Skin of body (tissue), 3 donors: ENCODE measurements at places on chromosomes 7 and 10.

DNA sequence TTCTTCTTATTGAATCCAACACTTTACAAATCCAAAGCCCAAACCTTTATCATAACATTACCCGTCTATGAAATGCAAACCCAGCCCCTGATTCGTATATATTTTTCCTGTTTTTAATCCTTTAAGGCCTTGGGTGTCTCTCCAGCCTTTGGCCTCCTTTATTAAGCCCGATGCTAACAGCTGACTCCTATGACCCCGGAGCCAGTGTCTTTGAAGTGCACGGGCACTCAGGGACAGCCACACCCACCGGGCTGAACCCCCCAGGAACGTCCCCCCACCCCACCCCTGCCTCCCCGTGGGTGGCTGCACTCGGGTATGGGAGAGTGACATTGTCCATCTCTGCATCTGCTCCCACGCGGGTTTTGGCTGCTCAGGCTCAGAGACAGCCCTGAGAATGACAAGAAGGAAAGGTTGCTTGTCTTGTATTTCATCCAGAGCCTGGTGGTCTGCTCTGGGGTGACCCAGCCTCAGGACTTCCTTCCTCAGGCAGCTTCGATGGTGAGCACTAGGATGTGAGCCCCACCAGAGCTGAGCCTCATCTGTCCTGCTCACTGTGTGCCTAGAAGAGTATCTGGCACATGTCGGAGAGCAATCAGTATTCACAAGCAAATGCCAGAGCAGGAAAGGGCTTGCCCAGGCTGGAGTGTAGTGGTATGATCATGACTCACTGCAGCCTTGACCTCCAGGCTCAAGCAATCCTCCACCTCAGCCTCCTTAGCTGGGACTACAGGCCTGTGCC is 210.4 kb downstream of the SKIDA1 start:
- no peak for DNase-seq

- DNase-seq = no peak
These were observed 271.7 kb upstream of the C7orf33 start for GRCh38 chr7:148318838-148319237.

DNA sequence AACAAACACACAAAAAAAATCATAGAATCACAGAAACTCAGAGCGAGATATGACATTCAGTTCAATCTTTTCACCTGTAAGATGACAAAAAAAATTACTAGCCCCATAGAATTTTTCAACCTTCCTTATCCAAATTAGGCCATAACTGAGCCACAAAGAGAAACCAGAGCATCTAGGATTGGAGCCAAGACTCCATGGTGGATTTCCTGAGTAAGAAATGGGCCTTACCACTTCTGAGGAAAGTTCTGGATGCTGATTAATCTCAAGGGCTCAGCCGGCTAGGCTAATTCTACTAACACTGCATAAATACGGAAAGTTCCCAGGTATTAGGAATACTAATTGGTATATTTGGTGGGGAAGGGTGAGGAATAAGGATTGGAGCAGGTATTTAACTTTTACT is 16.8 kb downstream of the LIPM start:
- no peak for DNase-seq

DNA sequence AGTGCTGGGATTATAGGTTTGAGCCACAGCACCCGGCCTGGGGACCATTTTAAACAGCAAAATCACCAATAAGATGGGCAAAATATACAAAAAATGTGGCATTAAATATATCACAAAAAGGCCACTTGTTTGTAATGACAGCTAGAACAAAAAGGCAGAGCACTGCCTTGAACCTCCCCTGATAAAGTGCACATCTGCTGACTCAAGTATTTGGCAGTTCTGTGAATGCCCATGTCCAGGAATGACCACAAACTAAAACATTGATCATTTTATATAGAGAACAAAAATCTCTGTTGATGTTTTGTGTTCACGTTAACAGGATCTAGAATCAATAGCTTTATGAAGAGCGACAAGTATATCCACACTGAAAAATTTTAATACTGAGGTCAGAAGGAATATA is 21.5 kb downstream of the HERC4 start:
- no peak for DNase-seq

DNA sequence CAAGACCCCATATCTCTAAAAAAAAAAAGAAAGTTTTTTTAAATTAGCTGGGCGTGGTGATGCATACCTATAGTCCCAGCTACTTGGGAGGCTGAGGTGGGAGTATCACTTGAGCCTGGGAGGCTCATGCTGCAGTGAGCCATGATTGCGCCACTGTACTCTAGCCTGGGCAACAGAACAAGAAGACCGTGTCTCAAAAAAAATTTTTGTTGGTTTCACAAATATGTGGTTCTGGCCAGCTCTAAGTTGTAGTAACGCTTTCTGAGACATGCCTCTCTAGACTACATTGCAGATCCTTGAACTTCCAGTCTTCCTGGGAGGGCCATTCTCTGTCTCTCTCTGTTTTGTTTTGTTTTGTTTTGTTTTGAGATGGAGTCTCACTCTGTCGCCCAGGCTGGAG is 24.6 kb upstream of the RHBDD2 start:
- DNase-seq = no peak

DNA sequence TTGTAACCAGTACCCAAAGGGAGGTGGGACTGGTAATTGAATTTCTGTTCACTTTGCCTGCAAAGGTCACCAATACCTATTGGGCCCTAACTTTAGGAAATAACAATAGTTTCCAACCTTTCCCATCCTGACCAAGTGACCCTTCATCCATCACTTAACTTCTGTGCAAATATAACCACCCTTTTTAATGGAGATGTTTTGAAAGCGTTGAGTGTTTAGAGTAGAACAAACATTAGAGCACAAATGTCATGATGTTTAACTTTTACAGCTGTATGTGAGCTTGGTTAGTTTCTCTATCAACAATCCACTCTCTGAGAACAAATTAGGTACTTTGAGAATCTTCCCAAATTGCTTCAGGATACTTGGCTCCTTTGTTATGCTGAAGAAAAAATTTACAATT is 66.4 kb downstream of the MET start:
- DNase-seq = no peak

- peak; percentile 24 for DNase-seq
These were observed 27.7 kb upstream of the VIPR2 start for GRCh38 chr7:159172400-159172799.

DNA sequence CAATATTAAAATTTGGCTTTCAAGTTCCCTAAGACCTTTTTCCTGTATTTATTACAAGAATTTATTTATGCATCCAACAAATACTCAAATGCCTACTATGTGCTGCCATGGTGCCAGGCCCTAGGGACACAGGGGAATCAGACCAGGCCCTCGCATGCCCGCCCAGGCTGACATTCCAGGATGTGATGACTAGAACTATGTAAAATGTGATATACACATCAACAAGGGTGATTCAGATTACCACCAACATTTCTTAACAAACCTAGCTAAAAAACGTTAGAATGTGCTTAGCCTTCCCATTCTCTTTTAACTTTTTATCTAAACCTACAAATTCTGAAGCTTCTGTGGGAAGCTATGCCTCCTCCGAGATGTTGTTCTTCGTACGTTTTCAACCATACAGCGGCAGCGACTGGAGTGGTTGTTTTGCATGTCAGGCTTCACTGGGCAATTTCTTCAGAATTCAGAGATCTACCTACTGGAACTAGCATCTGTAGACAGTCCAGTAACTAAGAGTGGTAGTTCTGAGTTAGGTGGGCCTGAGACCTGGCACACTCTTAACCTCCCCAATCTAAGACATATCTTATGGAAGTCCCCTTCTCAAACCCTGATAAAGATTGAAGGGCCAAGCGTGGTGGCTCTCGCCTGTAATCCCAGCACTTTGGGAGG is 22.1 kb downstream of the GNA12 start:
- no peak for DNase-seq

GRCh38 chr7:132511387-132511786 is 64.9 kb downstream of the PLXNA4 start:
- DNase-seq = no peak

GRCh38 chr10:86261941-86262687 is 104.5 kb downstream of the GRID1 start:
- no peak for DNase-seq

DNA sequence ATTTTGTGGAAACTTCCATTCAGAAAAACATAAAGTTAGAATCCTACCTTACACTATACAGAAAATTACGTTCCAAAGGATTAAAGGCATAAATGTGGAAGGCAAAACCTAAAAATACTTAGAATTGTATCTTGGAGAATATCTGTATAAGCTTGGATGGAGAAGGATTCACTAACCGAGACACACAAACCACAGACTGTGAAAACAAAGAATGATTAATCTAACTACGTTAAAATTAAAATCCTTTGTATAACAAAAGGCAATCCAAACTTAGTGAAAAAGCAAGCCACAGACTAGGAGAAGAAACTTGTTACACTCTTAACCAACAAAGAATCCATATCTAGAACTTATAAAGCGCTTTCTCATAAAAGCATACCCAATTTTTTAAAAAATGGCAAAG is 678.8 kb downstream of the INHBA start:
- no peak for DNase-seq

DNA sequence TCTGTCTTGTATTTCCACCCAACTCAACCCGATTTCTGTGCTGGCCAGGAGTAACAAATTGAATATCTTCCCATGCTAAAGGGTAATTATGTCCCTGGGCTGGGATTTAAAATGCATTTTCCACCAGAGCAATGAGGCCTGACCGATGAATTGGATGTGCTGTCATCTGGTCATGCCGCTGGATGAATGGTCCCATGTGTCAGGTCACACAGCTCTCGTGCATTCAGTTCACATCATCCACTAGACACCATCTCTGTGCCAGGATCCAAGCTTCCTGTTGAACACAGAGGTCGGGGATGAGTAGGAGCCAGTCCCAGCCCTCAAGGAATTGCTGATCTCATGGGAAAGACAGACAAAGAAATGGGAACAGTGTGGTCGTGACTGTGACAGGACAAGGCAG is 200.8 kb downstream of the ADRA2A start:
- no peak for DNase-seq

- DNase-seq = no peak
These were observed 46.5 kb upstream of the ZNF479 start for GRCh38 chr7:57178768-57179139.

DNA sequence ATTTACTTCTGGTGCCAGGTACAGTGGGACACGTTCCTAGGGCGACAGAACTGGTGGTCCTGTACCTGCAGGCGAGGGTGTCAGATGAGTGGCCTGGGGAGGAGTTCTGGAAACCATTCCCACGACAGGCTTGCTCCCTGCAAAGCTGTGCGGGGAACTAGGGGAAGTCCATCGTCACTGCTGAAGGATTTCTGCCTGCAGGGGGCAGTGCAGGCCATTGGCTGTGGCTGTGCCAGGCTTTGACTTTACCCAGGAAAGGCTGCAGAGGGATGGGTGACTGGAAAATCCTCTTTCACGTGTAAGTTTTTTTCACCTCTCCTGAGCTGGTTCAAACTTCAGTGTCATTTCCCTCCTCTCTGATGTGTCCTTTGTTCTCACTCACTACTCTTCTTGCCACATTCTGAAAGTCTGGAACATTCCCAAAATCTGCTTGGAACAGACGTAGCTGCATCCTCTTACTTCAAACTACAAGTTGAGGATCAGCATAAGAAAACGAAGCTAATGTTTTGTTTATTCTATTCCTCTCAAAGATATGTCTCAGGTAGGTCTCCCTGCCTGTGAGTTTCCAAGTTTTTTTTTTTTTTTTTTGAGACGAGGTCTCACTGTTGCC is 126.5 kb downstream of the SH2D4B start:
- peak; percentile 22 for DNase-seq

DNA sequence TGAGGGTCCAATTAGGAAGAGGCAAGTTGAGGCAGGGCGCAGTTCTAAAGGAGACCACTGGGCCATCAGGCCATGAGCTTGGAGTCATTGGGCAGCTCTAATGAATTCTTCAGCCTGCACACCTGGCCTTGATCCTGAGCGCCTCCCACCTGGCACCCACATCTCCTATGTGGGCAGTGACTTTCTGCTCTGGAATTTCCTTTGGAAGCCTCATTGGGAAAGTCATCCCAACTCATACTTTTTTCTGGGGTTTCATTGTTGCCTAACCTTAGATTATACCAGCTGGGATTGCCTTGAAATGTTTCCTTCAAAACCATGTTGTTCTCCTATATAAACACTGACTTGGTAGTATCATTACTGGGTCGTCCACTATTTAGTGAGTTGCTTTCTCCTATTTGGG is 54.1 kb downstream of the PLPP4 start:
- no peak for DNase-seq

- DNase-seq = no peak
These were observed 256.4 kb upstream of the PHYHIPL start for GRCh38 chr10:58919927-58920654.

DNA sequence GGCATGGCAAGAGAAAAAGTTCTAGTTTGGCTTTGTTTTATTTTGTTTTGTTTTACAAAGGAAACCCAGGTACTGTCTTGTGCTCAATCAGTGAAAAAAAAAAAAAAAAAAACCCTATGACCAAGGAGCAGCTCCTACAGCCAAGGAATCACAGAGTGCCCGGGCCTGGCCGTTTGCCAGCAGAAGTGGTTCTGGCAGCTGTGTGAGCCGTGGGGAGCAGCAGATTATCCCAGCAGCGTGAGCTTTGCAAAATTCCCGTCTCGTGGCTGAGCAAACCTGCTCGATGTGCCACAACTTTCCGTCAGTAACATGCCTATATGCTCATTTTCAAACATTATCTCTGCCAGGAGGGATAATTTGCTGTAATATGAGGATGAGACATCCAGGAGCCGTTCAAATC is 293.7 kb downstream of the POU6F2 start:
- DNase-seq = no peak

DNA sequence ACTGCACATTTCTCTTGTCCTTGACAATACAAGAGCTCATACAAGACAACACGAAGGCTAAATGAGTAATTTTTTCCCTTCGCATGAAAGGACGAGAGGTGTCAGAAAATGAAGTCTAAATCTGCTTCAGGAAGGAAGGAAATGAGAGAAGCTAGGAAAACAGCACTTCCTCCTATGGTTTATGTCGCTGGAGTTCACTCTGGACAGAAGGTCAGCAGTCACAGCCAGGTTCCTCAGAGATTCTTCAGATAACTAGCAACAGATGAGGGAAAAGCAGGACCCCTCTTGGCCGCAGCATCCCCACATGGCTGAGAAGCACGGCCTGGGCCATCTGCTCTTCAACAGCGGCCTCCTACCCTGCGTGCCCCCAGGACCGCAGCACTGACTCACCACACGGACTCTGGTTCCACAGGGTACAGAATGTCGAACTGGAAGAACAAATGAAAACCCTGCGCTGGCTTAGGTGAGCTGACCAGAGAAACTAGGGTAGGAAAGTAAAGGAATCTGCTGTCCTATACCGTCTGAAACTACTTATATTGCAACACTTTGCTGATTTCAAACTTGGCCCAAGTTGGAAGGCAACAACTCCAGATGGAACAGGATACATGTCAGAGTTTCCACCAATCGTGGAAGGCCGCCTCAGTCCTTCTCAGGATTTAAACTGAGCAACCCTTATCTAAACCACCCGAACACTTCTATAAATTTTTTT is 26.3 kb downstream of the DNMBP start:
- peak; percentile 88 for DNase-seq
